ENCODE measurements at places on chromosomes 2 and 18.

DNA sequence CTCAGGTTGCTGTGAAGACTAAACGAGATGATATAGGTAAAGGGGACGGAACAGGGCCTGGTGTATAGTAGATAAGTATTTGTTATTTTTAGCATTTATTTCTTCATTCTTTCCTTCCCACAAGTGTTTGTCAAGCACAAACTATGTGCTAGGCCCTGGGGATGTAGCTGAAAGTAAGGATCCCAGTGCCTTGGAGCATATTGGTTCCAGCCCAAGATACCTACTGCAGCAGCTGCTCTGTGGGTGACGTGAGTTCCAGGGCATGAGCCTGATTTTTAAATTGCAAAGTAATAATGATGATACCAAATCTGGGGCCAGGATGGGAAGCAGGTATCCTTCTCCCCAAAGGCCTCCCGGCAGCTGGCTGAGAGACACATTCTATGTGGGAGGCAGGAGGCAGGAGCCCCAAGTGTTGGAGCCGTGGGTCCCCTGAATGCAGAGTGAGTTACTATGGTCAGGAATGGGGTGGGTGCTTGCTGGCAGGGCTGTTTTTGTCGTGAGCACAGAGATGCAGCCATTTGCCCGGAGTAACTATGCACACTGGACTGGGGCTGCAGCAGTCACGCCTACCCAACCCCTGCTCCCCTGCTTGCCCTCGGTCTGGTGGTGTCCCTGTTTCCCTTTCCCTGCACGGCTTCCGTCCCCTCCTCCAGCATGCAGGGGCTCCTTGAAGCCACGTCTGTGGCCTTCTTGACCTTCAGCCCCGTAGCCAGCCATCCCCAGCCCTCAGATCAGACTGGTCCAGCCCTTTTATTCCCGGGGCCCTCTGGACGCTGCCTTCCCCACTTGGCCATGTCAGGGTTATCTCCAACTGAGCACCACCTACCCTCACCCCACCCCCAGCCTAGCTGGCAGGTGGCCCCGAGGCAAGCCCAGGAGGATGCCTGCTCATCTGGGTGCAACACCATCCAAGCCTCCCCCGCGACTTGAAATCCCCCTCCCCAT, 52.4 kb downstream of the INHBB start:
- no peak for DNase-seq

- no peak for DNase-seq
These were observed 38.9 kb downstream of the CTAGE1 start for GRCh38 chr18:22378672-22379282.

DNA sequence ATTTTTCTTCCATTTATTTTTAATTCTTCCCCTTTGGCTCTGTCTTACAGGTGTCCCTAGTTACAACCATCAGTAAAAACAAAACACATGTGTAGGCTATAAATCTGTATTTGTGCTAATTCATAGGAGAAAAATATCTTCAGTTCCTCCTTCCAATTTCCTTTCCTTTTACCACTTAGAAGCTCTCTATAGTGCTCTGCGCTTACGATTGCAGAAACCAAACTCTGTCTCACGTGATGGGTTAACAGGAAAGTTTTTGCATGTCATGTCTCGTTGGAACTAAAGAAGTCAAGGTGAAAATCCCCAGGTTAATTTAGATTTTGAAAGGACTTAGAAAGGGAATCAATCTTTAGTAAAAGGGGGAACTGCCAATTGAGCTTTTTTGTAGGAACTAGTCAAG, 1390.5 kb upstream of the ZEB2 start:
- no peak for DNase-seq

DNA sequence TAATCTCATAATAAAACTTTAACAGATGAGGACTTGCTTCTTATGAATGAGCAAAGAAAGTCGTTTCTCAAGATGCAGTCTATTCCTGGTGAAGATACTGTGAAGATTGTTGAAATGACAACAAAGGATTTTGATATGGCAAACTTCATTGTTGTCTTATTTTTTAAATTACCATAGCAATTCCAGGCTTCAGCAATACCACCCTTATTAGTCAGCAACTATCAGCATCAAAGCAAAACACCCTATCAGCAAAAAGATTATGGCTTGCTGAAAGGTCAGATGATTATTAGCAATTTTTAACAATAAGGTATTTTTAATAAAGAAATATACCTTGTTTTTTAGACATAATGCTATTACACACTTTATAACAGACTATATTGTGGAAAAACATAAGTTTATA, 88.3 kb downstream of the COL5A2 start:
- DNase-seq = no peak

GRCh38 chr2:65420712-65421431, 11.5 kb downstream of the SPRED2 start:
- DNase-seq = no peak

DNA sequence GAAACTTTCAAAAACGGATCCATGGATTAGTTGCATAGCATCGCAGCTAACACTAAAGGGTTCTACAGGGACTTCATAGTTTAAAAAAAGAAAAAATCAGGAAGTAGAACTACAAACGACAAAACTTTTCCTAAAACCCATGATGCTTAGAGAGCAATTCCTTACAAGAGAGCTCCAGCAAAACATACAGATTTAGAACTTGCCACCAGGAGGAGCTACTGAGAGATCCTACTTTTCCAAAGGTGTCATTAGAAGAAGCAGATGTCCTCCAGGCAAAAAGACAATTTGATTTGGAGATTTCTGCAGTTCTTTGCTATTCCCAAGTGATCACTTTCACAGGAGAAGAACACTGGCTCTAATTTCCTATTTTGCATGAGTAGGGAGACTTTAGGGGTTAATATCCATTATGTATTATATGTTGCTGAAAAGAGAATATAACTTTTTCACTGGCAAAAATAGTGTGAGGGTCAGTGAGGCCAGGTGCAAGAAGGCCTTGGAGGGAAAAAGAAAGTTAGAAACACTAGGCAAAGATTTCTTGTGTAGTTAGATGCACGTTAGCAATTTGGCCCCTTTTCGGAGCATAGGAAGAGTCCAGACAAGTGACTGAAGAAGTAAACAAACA, 436.2 kb downstream of the SUCLG1 start:
- DNase-seq = no peak

GRCh38 chr18:59885579-59886163, 14.1 kb upstream of the PMAIP1 start:
- DNase-seq = no peak

GRCh38 chr2:109453371-109453995, 160.3 kb downstream of the SEPTIN10 start:
- no peak for DNase-seq

DNA sequence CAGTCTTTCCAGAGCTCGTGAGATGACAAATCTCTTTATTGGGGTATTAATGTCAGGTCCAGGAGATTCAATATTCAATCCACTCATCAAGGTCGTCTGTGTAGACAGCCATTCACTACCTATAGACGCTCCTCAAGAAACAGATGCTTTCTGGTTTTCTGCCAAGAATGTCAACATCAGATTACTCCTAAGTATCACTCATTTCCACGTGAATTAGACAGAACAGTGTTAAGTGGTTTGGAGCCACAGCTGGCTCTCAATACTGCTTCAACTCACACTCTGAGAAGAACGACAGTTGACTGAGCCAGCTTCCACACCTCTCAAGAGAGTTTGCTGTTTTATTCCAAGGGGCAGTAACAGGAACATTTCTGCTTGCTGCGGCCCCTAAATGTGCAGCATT, 113.5 kb upstream of the NEDD4L start:
- DNase-seq = no peak

- DNase-seq = no peak
These were observed 28.6 kb downstream of the ITGA6 start for GRCh38 chr2:172456002-172456401.

- no peak for DNase-seq
These were observed 94.8 kb upstream of the SMAD7 start for GRCh38 chr18:49045585-49045984.

- no peak for DNase-seq
These were observed 1.5 kb downstream of the RHOB start for GRCh38 chr2:20448246-20448976.
